NCI-H748 treated with DMSO at 0.1 percent for 48 hours (cell line): ENCODE measurements at places on chromosomes 6 and 20.

DNA sequence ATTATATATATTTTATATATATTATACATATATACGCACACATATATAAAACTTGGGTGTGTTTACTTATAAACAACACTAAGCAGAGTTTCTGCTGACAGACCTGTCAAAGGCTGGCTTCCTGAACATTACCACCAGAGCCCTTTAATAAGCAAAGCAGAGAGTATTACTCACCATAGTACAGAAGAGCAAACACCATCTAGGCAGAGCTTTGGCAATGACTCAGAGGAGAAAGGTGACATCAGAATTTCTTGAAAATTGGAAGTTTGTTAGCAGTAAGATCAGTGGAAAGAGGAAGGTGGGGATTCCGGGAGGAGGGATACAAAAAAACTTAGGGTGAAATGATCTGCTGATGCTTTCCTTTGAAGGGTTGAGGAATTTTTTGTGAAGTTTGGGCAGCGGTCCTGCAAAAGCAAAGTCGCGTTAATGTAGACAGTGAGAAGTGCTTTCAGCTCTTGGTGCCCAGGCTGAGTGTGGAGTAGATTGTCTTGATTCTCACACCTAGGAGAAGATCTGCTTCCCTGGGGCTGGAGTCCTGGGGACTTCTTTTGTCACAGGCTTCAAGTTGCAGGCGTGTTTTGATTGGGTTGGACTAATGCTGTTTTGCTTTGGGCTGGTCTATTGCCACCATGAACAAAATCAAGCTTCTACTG, 109.6 kb upstream of the BACH2 start:
- DNase-seq = no peak

DNA sequence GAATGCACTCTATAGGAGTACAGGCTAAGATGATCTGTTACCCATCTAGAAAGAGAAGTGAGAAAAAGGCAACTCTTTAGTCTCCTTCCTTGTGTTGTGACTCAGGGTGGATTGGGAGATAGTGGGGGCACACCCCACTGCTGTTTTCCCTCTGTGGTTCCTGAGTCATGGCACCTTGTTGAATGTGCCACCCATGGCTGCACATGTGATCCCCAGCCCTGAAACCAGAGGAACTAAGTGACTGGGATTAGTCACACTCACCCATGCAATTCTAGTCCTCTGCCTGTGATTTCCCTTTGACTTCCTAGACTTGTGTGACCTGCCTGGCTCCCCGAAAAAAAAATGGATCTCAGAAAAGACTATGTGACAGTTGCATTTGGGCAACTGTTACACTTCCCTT, 48.6 kb upstream of the HTR1B start:
- DNase-seq = no peak

DNA sequence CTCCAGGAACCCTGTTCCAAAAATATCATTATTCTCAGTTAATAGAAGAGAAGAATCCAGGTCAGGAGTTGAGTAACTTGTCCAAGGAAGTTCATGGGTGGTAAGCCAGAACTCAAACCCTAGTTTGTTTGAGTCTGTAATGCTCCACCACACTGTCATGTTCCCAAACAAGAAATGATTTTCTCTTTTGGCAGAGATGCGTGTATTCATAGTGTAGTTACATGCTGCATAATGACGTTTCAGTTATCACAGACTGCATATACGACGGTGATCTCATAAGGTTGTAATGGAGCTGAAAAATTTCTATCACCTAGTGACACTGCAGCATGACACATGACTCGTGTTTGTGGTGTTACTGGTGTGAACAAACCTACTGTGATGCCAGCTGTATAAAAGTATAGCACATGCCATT, 102.6 kb downstream of the TULP4 start:
- DNase-seq = no peak

DNA sequence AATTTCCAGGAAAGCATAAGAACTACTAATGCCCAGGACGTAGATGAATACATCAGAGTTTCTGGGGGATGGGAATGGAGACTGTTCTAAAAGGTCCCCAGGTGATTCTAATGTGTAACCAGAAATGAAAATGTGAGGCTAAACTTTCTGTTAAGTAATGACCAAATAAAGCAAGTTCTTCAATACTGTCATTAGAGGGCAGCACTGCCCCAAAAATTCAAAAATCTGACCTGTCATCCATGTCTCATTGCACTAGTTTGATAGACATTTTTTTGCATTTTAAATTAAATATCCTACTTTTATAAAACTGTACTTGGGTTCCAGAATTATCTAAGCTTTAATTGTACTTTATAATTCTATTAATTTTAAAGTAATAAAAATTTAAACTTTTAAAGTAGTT, 94.9 kb downstream of the RFX6 start:
- DNase-seq = peak; percentile 29

- DNase-seq = no peak
These were observed 99.0 kb downstream of the CEBPB start for GRCh38 chr20:50289581-50289980.

- no peak for DNase-seq
These were observed 369.0 kb downstream of the SYNE1 start for GRCh38 chr6:152267967-152268845.

DNA sequence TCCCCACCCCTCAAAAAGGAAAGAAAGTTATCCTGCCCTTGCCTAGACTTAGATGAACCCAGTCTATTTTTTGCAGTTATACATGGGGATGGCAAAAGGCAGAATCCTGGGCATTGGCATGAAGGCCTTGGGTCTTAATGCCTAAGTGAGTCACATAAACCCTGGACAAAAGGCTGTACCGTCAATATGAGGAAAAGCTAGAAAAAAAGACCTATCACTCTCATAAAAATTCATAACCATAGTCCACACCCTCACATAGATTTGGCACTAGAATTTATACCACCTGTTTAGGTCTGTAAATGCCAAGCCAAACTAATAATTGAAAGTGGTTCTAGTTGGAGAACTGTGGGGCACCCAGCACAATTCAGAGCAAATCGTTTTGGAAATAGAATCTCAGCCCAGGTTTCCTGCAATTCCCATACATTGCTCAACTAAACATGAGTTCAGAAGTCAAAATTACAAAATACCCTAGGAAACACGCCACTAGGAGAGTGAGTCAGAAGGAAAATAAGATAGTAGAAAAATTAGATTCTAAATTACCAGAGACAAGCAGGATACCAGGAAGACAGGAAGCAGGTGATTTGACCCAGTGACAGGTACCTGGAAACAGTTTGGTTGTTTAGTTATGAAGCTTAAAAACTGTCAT, 70.4 kb upstream of the FUCA2 start:
- no peak for DNase-seq

GRCh38 chr6:142913511-142914047, 31.4 kb downstream of the HIVEP2 start:
- no peak for DNase-seq

DNA sequence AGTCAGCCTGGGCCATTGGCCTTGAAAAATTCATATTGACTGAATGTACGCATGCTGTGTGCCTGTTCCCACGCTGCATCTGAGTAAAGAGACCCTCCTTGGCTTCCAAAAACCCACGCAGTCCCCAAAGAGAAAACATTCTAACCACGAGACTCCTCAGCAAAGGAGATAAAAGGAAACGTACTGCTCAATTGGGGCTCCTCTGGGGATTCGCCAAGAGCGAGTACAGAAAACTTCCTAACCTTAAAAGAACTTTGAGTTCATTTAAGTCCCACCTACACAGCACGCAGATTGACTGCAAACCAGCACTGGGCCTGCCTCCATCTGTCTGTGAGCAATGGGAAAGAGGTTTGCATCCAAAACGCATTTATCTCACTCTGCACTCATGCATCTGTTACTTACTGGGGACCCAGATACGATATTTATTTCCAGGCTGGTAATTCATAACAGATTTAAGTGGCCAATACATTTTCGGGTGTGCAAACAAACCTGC, 505.9 kb upstream of the CHD6 start:
- no peak for DNase-seq

GRCh38 chr6:24743944-24744335, 25.0 kb upstream of the C6orf62 start:
- no peak for DNase-seq

GRCh38 chr6:113645576-113645970, 211.6 kb upstream of the MARCKS start:
- DNase-seq = no peak

GRCh38 chr6:22880686-22881433, 311.5 kb downstream of the HDGFL1 start:
- no peak for DNase-seq

DNA sequence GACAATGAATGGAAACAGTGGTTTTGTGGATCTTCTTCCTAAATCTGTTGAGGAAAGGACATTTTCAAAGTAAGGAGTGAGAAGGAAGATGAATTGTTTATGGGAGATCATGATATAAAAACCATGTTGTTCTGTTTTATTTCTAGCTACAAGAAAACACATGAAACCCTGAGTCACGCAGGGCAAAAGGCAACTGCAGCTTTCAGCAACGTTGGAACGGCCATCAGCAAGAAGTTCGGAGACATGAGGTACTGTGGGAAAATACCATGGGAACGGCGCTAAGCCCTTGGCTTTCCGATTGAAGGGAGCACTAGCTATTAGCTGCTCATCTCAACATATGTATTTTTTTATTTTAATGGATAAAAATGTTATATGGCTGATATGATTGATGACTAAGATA, 53.6 kb downstream of the HDDC2 start:
- no peak for DNase-seq

- no peak for DNase-seq
These were observed 226.8 kb downstream of the EYA4 start for GRCh38 chr6:133467982-133468380.

GRCh38 chr20:57678340-57678739, 31.5 kb downstream of the PMEPA1 start:
- DNase-seq = no peak

- no peak for DNase-seq
These were observed 314.8 kb upstream of the QKI start for GRCh38 chr6:163099621-163100171.

- no peak for DNase-seq
These were observed 30.3 kb upstream of the OGFRL1 start for GRCh38 chr6:71258078-71258866.

GRCh38 chr6:160013987-160014868, 45.3 kb downstream of the IGF2R start:
- no peak for DNase-seq

DNA sequence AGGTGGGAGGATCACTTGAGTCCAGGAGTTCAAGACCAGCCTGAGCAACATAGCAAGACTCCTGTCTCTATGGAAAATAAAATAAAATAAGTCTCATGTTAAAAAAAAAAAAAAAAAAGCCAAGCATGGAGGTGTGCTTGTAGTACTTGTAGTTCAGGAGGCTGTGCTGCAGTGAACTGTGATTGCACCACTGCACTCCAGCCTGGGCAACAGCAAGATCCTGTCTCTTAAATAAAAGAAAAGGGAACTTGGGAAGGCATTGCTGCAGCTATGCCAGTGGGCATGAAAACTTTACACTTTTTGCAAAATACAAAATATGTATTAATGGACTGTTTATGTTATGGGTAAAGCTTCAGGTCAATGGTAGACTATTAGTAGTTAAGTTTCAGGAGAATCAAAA, 37.5 kb upstream of the REV3L start:
- no peak for DNase-seq

- DNase-seq = no peak
These were observed 7.1 kb downstream of the ALDH5A1 start for GRCh38 chr6:24501914-24502313.

- no peak for DNase-seq
These were observed 36.2 kb downstream of the STMND1 start for GRCh38 chr6:17138033-17138432.

GRCh38 chr6:118198746-118199145, 291.7 kb downstream of the SLC35F1 start:
- DNase-seq = no peak

- no peak for DNase-seq
These were observed 584.4 kb upstream of the CDH4 start for GRCh38 chr20:60667641-60668040.

GRCh38 chr6:5325173-5325572, 63.9 kb downstream of the FARS2 start:
- no peak for DNase-seq

DNA sequence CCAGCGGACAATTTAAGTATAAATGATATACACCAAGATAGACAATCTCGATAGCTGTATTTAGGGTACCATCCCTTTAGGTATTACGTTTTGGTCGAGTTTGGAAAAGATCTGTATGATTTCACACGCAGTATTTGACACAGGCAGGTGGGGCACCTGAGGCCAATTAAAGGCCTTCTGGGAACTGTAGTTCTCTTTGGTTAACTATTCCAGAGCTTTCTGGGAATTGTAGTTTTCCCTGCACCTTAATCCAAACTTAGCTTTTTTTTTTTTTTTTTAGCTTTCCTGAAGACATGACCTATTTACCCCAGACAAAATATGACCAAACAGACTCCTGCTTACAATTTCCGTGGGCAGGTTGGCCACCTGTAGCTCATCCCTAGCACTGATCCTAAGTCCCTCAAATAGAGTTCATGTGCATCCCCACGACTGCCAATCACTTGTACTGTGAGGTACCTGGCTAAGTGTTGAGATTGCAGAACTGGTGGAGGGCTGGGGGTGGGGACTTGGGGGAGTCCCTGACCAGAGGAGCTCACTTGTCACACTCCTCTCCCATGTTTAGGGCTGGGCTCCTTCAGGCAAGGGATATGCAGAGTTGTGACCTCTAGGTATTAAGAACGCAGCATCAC, 999 bp upstream of the EHMT2 start:
- peak; percentile 69 for DNase-seq

DNA sequence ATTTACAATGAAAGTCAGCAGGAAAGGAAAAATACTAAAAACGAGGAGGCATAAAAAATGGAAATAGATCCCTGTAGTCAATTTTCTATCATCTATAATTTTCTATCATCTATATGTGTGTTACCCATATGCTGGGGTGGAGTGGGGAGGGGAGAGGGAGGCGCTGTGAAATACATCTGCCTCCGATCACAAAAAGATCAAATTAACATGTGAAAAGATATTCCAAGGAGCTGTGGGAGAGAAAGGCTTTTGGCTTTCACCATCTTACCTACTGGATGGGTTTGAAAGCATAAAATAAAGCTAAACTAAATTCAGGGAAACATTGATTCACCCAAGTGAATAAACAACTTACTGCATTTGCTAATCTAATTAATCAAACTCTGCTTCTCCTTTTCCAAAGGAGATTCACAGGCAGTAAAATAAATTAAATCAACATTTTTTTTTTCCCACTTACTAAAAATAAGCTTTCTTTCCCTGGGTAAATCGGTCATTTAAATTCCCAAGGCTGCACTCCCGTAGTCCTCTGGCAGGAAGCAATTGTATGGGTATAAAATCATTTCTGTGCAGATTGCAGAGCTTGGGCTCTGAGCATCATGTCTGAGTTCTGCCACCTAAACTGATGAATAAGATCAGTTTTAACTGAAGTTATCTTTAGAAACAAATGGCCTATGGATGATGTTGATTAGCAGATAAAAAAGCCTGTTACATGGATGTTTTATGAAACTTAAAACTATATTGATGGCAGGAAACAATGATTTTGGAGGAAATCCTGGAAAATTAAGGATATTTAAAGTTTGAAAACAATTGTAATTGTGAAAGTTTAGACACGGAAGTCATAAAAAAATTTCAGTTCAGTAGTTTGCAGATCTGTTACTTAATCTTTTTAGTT, 147.9 kb downstream of the SOX4 start:
- no peak for DNase-seq

DNA sequence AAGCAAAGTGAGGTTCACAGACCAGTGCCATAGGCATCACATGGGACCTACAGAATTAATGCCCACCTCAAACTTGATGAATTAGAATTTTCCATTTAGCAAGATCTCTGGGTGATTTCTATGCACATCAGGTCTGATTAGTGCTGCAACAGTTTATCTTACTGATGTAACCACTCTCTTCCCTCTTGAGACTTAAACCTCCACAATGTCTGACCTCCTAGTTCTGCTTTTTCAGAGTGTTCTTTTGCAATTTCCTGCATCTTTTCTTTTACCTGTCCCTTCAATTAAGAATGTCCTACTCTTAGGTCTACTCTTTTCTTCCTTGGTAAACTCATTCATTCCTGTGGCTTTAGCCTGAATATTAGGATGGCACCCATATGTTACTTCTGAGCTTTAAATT, 615.3 kb downstream of the TFAP2A start:
- DNase-seq = no peak
